WERI-Rb-1 (cell line): ENCODE measurements at places on chromosomes 4 and X.
A peak's percentile ranks its signal among the peaks of the same experiment; 100 is the strongest.

- DNase-seq, result no peak
Observed at GRCh38 chrX:136541294-136541693, 9.3 kb downstream of the VGLL1 start.

GRCh38 chr4:149017002-149017734, 575.0 kb upstream of the NR3C2 start:
- no peak for DNase-seq

- no peak for DNase-seq
Observed at GRCh38 chr4:52235552-52236201, 184.6 kb downstream of the SPATA18 start.

DNA sequence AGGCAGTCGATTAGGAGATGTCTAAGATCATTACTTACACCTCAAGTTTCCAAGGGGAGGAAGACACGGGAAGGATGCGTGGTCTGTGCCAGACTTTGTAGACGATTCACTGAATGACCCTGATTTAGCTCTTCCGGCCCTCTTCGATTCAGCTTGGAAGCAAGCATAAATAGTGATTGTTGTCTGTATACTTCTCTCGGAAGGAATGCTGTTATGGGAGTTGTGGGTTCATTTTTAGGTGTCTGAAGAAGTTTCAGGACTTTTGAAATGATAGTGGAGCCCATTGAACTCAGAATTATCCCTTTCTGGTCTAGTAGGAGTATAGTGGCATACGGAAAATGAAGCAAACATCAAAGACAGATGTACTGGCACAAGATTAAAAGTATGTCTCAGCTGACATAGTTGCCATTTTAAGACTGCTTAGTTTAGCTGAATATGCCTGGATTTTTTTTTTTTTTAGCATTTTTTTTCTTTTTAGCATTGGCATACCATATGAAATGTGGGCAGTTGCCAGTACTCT, 1.0 kb upstream of the ANKRD17 start:
- no peak for DNase-seq

- DNase-seq, result no peak
Observed at GRCh38 chrX:140764401-140764919, 54.9 kb downstream of the LINC00632 start.

- DNase-seq, result no peak
Observed at GRCh38 chr4:27154706-27155105, 294.1 kb downstream of the STIM2 start.

GRCh38 chrX:123905332-123905731, 45.5 kb downstream of the XIAP start:
- no peak for DNase-seq

DNA sequence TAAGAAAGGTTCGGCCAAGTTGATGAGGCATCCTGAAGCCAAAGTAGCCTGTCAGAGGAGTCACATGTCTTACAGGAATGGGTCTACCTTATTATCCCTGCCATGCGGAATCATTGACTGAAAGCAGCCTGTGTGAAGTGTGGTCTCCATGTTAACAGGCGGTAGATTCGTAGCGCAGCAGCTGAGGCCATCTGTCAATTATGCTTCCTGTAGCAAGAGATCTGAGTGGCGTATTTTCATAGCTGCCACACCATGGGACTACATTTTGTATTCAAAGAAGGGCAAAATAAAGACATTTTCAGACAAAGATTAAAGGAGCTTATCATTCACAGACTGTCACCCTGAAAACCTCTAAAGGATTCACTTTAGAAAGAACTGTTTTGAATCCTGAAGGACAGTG, 11.2 kb upstream of the MED14 start:
- DNase-seq, result peak; percentile 37

GRCh38 chrX:121161501-121161933, 114.1 kb downstream of the GLUD2 start:
- DNase-seq, result no peak

GRCh38 chr4:3303565-3303824, 10.7 kb downstream of the RGS12 start:
- no peak for DNase-seq

DNA sequence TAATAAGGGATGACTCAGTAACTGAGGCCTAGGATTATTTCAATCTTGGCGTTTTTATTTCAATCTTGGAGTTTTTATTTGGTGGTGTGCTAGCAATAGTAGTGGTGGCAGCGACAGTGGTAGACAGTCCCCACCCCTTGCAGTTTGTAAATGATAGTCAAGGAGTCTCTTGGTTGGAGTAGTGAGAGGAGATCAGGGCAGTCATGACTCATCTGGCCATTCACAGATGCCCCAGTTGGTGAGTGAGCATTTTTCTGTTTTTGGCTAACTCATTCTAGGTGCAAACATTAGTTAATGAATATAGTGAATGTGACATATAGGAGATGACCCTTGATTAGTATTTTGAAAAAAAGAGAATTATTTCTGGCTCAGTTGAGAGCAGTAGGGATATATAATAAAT, 93.5 kb upstream of the ADAD1 start:
- no peak for DNase-seq

DNA sequence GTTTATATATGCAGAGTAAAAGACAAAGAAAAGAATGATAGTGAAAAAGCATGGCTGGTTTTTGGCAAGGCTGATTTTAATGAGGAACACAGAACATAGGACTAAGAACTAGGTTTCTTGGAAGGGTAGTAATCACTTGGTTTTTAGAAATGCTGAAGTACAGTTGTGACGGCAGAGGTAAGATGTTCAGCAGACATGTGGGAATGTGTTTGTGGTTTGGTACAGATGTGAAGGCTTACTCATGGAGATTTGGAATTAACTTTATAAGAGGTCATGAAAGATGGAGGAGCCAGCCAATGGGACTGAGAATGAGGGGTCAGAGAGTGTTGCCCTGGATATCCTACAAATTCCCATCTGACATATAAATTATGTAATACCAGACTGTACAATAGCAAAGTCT, 243.6 kb downstream of the NPFFR2 start:
- no peak for DNase-seq

DNA sequence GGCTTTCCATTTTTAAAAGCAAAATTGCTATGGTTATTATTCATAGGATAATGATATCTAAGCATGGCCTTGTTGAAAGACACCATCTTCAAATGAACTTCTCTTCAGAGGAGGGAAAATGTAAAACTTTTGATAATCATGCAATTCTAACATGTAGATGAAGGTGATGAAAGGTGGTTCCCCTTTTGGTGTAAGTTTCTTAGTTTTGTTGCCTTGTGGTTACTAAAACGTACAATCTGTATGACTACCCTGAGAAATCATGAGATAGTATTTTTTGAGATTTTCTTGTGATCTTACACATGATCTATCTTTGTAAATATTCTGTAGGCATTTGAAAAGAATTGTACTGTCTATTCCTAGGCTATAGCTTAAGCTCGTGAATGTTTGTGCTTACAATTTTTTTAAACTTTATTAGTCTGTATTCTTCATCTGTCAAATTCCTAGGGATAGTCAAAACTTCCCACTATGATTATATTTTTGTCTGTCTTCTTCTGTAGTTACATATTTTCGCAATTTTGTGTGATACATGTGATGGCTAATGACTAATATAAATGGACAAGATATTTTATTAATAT, 47.5 kb downstream of the PTPN13 start:
- DNase-seq, result no peak

DNA sequence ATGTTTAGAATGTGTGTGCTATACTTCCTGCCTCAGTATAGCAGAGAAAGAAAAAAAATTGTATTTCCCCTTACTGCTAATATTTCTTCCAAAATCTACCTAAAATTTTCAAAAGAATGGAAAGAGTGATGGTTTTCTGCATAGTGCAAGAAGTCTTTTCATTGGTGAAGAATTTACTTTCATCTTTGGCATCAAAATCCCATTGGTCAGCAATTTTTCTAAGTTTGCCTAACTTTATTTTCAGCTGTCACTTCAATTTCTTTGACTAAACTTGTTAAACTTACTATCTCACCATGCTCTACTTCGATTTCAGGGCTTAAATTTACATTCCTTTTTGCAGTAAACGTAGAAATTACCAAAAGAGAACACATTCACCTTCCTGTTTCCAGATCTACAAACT, 44.5 kb upstream of the MAGEB2 start:
- DNase-seq, result no peak

DNA sequence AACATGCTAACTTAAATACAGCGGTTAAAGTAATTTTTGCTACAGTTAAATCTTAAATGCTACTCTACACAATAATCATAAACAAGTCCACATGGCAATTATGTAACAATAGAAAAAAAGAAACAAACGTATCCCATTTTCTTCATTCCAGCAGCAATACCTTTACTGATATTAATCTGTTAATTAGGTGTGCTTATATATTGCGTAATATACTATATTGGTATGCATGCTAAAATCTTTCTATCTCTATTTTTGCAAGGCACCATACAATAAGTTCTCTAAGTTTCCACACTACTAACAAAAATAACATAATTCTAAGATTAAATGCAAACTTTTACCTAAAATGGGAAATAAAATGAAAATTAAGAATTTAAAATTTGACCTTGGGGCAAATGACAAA, 500.6 kb downstream of the SPOCK3 start:
- no peak for DNase-seq

- no peak for DNase-seq
Observed at GRCh38 chrX:19046343-19047215, 62.7 kb upstream of the PHKA2 start.

GRCh38 chr4:4637710-4638109, 95.9 kb upstream of the STX18 start:
- no peak for DNase-seq

DNA sequence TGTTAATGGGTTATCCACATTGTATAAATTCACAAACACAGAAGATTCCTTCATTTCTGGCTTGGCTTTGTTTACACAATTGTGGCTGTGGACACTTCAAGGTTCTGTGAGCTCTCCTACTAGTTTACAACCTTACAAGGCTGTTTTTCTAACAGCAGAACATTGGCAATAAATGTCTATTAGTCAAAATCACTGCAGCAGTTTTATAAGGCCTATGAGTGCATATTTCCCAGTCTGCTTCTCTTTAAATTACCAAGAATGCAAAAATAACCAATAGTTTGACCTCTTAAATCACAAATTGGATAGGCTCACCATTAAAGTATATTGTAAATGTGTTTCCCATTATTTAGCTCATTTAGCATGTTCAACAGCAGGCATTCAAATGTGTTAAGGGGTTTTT, 239.2 kb downstream of the DKK2 start:
- DNase-seq, result no peak

DNA sequence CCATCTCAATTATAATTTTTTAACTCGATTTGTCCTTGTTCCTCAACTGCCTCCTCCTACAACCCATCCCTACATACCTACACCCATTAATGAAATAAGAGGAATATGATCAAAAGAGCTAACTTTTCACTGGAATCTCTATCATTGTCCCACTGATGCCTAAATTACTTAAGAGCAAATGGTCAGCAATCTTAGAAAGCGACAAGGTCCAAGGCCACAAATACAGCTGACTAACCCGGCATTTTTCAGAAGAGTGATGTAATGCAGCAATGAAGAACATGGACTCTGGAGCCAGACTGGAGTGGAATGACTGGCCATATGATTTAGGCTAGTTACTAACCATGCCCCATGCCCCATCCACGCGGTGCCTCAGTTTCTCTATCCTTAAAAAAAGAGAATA, 56.2 kb downstream of the PPA2 start:
- DNase-seq, result no peak

GRCh38 chr4:74624351-74625151, 169.8 kb downstream of the BTC start:
- DNase-seq, result no peak

- DNase-seq, result no peak
Observed at GRCh38 chrX:47862680-47863079, 26.0 kb downstream of the ZNF81 start.
